NCI-H2081 (cell line): ENCODE measurements at places on chromosomes 16 and 17.

- no peak for DNase-seq
These were observed 409.4 kb upstream of the ERCC4 start for GRCh38 chr16:13510425-13511151.

GRCh38 chr16:72198021-72198711, 26.2 kb upstream of the PMFBP1 start:
- DNase-seq = no peak

- no peak for DNase-seq
These were observed 87.9 kb downstream of the C16orf78 start for GRCh38 chr16:49461517-49461951.

- DNase-seq = no peak
These were observed 54.6 kb downstream of the STX8 start for GRCh38 chr17:9521062-9521461.

DNA sequence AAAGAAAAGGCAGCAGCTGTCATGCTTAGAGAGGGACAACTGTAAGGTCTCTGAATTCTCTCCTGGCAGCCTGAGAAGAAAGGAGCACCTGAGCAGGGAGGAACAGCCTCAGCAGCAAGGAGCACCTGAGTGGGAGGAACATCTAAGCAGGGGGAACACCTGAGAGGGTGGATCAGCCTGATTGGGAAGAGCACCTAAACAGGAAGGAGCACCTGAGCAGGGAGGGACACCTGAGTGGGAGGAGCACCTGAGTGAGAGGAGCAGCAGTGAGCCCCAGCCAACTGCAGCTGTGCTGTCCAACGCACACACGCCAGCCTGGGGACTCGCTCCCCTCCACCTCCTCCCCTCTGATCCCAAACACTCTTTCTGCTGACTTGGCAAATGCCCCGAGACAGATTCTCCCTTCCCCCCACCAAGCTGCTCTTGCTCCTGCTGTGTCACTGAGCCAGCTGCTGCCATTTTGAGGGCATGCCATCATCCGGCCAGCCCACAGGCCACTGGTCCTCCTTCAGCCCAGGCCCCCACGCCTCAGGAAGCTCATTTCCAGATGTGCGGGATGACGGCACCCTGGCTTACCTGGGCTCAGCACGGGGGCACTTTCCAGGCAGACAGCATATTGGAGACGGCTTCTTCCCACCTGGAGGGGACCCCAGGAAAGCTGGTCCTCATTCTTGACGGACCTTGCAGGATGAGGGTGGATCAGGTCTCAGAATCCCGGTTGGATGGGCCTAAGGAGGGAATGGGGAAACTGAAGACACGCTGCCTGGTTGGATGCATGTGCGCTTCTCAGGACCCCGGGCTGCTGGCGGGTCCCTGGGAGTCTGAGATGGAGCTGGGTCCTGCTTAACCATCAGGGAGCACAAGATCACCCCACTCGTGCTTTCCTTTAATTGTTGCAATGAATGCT, 57.7 kb upstream of the RBFOX3 start:
- no peak for DNase-seq
